Omental fat pad (tissue), 4 donors: ENCODE measurements at places on chromosomes 5 and 9. TPM values are rescaled to one million over a fixed set of nuclear protein-coding genes. Genes with fewer than 3 reads are reported as not detected.

BHMT gene
- total RNA-seq = 0.28 TPM

ERBIN gene
- total RNA-seq = 64.8 TPM

CENPK gene
- 1.2 TPM for total RNA-seq

CD74 gene
- 705 TPM for total RNA-seq

OR5C1 gene
- total RNA-seq = not detected

EXD3 gene
- total RNA-seq = 10.9 TPM

ABCA1 gene
- 188 TPM for total RNA-seq

LAMC3 gene
- 0.79 TPM for total RNA-seq

KCNMB1 gene
- 0.19 TPM for total RNA-seq

GABRA6 gene
- total RNA-seq = not detected
